Neural crest cell (in vitro differentiated cells): ENCODE measurements at places on chromosomes 16 and 17. TPM values are rescaled to one million over a fixed set of nuclear protein-coding genes. Genes with fewer than 3 reads are reported as not detected.

PRSS36 gene
- 0.68 and 1.1 TPM in 2 replicates for total RNA-seq

GRCh38 chr17:21462237-21462636 lies 86.1 kb downstream of the KCNJ12 start:
- DNase-seq: no peak

GRCh38 chr17:49603720-49604119 lies 28.0 kb downstream of the NXPH3 start:
- no peak for DNase-seq

- no peak for DNase-seq
Measured at GRCh38 chr16:72935896-72936295, 112.0 kb downstream of the ZFHX3 start.

DNA sequence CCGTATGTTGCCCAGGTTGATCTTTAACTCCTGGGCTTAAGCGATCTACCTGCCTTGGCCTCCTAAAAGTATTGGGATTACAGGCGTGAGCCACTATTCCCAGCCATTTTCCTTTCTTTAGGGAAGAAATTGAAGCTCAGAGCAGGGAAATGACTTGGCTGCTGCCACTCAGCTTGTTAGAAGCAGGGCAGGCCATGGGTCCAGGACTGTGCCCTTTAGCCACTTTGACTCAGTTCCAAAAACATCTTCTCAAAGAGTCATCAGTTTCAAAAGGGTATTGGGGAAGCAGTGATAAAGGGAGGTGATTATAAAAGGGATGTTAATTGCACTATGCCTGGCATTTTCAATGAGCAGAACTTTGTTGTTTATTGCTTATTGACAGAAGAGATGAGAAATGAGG lies 402.8 kb downstream of the SNX29 start:
- no peak for DNase-seq

DNA sequence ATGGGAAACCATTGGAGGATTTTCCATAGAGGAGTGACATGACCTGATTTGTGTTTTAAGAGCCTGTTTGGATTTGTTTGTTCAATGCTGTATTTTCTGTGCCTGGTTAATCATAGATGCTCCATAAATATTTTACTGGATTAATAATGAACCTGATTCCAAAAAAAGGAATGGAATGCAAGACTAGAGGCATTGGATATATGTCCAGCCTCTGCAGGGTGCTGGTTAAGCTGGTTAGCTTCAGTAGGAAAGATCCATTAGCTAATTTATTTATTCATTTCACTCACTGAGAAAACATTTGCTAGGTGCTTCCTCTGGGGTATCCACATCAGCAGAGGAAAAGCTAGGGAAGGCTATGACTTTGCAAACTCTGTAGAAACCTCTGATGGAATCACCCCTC lies 57.7 kb downstream of the SHISA9 start:
- no peak for DNase-seq

- DNase-seq: no peak
Measured at GRCh38 chr17:31509095-31509804, 117.8 kb downstream of the RAB11FIP4 start.

SPOP gene
- total RNA-seq: 51.9 and 60.3 TPM in 2 replicates

DNA sequence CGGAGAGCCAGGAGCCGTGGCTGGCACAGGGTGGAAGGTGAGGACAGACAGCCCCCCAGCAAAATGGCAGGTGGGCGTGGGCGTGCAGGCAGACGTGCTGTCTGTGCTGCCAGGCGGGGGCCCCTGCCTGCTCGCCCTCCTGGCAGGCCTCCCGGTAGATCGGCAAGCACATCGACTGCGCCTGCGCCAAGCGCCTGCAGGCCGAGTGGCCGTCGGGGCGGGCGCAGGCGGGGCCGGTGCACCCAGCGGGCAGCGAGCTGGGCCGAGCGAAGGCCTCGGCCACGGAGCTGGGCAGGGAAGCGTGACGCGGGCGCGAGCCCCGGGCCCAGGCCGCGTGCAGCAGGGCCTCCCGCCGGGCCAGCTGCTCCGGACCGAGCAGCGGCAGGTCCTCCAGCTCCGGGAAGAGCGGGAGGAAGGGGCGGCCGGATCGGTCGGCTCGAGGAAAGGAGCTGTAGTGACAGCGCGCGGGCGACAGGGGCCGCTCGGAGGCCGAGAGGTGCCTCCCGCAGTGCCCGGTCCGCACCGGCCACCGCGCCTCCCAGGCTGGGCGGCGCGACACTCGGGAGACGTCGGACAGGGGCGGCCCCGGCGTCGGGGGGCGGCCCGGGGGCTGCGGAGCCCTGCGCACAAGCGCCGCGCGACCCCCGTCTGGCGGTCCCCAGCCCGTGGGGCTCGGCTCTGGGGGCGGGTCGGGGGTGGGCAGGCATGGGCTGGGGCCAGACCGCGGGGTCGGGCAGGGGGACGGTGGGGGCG lies 16.9 kb downstream of the GRIN2C start:
- DNase-seq: peak; percentile 59

- no peak for DNase-seq
Measured at GRCh38 chr16:15526731-15527130, 92.3 kb downstream of the BMERB1 start.

DNA sequence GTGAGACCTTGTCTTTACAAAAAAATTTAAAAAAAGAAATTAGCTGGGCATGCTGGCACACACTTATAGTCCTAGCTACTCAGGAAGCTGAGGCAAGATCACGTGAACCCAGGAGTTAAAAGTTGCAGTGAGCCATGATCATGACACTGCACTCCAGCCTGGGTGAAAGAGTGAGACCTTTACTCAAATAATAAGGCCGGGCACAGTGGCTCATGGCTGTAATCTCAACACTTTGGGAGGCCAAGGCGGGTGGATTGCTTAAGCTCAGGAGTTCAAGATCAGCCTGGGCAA lies 11.5 kb upstream of the RIPOR1 start:
- DNase-seq: no peak

DNA sequence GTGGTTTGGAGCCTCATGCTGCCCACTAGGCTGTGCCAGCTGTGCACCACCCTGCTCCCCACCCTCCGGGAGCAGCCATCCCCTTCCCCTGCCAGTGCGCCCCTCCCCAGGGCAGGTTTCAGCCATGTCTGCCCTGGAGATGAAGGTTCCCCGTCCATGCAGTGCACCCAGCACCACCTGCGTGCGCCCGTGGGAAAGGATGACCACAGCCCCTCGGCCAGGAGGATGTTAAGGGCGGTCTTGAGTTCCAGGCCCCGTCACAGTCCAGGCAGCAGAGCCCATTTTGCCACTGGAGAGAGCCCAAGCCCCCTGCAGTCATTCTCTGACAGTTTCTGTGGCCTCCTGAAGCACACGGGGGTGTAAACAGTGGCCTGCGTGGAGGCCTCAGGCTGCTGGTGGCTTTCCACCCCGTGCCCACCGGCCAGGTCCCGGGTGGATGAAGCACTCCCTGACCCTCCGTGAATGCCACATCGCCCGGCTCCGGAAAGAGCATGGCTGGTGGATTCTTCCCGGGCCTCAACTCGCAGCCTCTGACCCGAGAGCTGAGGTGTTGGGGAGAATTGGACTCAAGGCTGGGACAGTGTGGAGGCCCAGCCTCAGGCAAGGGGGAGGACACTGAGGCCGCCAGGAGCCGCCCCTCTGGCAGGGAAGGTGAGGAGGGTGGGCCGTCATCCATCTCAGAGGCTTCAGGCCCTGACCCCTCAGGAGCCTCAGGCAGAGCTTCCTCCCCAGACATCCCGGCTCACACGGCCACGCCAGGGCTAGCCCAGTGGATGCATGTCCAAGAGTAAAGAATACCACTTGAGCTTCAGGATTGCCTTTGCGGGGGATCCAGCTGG lies 69.7 kb upstream of the CHMP6 start:
- DNase-seq: no peak

GRCh38 chr16:12257926-12258561 lies 281.5 kb downstream of the SNX29 start:
- no peak for DNase-seq

DNA sequence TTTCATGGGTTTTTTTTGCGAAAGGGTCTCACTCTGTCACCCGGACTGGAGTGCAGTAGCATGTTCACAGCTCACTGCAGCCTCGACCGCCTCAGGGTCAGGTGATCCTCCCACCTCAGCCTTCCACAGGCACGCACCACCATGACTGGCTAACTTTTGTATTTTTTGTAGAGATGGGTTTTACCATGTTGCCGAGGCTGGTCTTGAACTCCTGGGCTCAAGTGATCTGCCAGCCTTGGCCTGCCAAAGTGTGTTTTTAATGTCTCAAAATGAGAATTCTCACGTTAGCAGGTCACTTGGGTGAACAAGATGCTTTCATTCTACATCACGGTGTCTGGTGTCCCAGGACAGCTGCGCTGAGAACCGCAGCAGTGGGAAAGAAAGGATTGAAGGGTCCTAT lies 3.2 kb downstream of the FBXO31 start:
- no peak for DNase-seq

DNA sequence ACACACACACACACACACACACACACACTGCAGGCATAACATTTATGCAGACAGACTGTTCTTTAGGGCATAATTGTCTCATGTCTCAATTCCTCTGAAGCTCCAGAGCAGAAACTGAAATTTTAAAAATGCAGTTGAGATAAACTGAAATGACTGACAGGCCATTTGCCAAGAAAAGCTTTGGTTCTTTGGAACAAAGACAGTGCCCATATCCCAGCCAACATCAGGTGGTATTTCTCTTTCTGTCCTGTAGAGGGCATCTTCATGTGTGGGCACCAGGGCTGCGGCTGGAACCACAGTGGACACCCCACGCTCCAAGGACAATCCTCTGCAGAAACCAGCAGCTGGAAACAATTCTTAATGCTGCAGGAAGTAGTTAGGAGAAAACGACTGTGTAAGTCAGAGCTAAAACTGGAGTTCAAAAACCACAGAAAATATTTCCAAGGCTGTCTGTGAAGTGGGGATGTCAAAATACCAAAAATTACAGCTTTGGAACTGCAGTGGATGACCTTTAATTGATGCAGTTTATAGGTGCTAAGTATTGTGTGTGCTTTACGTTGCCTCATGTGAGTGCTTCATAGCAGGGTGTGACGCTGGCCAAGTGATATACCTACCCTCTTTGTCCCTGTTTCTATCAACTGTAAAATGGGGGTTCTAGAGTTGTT lies 10.6 kb upstream of the MEFV start:
- DNase-seq: no peak

GRCh38 chr16:9868606-9869149 lies 313.6 kb downstream of the GRIN2A start:
- no peak for DNase-seq

GRCh38 chr16:66834746-66835145 lies 4.0 kb upstream of the NAE1 start:
- DNase-seq: no peak

DNA sequence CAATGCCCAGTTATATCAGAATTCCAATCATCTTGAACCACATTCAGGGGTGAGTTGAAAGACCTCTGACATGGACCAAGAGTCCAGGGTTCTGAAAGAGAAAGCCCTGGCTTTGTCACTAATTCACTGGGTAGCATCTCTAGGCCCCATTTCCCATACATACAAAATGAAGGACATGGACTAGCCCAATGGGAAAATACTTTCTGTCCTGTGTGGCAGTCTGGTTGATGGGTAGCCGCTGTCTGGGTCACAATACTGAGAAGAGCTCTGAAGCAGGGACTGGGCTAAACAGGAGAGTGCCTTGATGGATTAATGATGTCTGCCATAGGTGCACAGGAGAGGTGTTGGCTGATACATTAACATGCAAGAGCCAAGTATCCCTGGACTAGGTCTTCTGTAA lies 214.3 kb downstream of the RAB11FIP4 start:
- no peak for DNase-seq

GRCh38 chr17:11503308-11504035 lies 94.8 kb upstream of the DNAH9 start:
- DNase-seq: peak; percentile 5

SPATA32 gene
- 0.23 and 0.25 TPM in 2 replicates for total RNA-seq

- no peak for DNase-seq
Measured at GRCh38 chr17:31692027-31692426, 167.0 kb downstream of the COPRS start.

DNA sequence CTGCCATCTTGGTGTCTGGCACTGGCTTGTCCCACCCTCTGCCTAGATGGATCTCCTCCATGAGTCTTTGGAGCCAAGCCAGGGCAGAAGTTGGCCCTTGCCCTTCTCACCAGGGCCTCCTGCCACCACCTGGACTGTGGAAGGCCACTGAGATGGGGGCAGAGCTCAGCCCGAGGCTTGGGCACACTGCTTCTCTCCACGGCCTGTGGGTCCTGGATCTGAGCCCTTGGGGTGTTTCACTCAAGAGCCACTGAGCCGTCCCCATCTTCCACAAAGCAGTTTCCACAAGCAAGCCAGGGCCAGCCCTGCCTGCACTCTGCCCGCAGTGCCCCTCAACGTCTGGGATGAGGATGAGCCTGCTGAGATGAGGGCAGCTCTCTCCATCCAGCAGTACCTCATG lies 16.7 kb upstream of the CD300A start:
- no peak for DNase-seq

- DNase-seq: no peak
Measured at GRCh38 chr17:50554201-50554600, 6.3 kb upstream of the CACNA1G start.

- DNase-seq: no peak
Measured at GRCh38 chr17:50903604-50904517, 37.7 kb upstream of the TOB1 start.

DNA sequence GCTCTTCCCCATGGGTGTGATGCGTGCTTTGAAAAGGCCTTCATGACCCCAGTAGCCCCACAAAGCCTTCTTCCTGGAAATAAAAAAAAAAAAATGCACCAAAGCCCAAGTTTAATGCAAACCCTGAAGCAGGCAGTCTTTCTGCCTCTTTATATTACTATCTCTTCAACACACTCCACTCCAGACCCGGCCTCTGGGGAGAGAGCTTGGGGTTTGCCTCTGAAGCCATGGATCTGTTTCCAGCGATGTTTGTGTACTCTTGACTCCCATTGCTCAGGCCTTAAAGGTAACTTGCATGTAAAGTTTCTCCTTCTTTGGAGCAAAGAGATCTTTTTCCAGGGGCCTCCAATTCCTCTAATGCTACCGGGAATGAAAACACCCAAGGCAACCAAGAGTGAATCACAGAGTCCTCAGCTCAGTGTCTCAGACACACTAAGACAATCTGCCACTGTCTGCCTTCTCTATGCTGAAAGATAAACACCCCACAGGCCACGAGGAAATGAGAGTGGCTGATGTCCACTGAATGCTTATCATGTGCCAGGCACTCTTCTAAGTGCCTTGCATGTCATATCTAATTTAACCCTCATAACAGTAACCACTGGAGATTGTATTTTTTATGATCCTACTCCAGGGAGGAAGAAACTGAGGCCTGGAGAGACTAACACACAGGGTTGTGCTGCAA lies 56.4 kb upstream of the AKTIP start:
- DNase-seq: no peak
